ENCODE measurements at places on chromosomes 6 and 20.

DNA sequence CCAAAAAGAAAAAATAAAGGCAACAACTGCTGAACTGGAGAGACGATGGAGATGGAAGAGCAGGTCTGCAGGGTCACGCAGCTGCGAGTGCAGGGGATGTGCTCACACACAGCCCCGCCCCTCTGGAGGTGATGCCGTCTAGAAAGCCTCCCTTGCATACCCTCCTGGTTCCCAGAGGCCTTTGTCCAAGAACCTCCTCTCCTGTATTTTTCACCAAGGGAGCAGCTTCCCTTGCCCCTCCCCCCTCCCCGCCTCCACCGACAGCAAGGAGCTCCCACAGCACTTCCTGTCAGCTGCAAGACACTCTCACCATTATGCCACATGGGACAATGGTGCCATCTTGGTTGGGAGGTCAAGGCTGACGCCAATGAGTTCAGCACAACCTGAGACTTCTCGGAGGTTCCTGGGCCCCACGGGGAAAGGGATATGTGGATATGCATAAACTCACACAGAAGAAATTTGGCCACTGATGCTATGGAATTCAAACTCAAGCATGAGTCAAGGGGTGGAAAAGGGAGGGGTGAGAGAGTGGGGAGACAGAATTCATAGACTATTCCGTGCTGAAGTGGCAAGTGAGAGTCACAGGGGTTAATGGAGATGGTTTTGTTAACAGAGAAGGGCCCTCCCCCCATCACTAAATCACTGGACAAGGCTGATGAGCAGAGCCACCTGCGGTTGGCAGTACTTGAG, 132.9 kb downstream of the SCML4 start:
- no peak for DNase-seq

GRCh38 chr6:111183702-111184517, 96.6 kb downstream of the SLC16A10 start:
- no peak for DNase-seq

DNA sequence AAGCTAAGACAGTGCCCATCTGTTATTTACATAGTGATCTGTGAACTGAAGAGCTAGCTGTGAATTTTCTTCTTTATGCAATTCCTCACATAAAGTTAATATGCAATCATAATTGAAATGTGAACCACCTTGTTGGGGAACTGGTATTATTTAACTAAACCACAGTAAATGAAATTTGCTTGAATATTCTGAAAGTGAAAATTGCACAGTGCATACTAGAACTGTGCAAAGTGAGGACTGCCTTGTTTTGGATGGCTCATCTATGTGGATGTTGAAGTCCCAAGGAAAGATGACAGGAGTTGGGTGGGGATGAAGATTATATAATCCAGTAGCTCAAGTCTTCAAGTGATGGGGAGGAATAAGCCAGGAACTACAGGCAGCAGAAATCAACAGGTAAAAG, 5.7 kb upstream of the PHF10 start:
- DNase-seq: no peak

DNA sequence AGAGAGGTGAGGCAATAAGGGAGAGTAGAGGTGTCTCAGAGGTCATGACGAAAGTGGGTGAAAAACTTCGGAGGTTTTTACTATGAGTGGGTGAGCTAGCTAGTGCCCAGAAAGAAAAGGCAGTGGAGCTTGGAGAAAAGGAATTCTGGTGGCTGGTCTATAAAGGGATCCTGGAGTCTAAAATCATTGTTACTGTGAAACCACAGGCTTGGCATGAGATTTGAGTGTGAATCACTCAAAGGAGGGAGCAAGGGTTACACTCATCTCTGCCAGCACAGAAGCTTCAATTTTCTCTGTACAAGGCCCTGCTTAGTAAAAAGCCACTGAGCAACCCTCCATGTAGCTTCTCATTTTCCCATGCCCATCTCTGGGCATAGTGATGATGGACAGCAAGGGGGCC, 47.5 kb downstream of the CD83 start:
- DNase-seq: no peak

DNA sequence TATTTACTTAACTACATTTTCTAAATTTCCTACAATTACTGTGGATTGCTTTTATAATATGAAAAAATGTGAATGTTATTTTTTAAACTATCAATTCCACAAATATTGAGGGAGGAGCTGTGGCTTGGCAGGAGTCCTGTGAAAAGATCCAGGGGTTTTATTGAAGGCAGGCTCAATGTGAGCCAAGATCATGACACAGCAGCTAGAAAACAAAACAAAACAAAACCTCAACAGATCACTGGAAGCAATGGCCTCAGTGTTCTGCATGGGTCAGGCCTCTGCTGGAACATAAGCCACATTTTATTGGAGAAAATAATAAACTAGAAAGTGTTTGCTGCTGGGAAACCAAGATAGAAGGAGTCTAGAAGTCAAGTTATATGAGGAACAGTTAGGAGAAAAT, 19.4 kb upstream of the RCAN2 start:
- DNase-seq: no peak

DNA sequence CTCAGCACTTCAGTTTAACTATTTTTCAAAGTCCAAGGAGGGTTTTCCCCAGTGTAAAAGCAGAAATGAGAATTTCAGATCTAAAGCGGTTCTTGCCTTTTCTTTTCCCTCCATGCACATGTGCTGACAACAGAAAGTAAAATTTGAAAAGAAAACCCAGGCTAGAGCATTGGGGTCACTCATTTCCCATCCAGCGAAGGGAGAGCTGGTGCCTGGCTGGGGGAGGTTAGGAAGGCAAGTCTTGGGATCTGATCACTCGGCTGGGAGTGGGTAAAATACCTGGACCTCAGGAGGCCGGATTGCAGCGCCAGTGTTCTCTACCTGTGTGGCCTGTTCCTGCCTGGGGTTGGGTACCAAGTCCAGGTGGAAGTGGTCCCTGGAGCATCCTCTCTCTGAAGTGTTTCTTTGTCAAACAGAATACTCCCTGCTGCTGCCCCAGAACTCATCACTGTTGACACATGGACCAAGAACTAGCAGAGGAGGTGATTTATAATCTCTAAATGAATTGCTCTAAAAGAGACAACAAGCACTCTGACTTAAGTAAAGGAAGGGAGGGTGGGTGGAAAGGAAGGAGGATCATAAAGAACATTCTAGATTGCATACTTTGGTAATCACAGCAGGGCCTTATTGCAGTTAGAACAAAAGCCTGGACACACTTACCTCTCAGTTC, 136.0 kb downstream of the MTHFD1L start:
- DNase-seq: no peak

DNA sequence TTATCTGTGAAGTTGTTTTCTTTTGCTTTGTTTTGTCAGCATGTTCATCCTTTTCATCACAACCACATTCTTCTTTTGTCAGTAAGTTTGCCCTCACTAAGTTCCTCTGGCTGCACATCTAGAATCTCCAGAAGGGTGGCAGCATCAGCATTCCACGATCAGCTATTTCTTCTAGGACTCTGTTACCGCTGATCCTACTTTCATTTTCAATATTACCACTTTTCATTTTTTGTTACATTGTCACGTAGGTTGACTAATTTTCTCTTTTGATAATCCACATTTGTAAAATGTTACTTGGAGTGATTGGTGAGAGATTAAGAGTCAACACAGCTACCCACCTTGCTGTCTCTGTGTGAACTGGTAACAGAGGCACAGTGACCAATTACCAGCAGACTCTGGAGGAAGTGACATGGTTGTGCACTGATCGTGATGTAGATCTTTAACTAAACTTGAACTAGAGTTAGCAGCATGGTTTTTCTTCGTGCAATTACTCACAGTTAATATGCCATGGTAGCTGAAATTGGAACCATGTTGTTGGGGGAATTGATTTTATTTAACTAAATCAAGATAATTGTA, 307.9 kb upstream of the SLC35B3 start:
- DNase-seq: no peak

- DNase-seq: no peak
These were observed 235.2 kb upstream of the ASCC3 start for GRCh38 chr6:101116337-101116736.

GRCh38 chr6:114287461-114287860, 55.4 kb downstream of the HS3ST5 start:
- DNase-seq: no peak

GRCh38 chr20:31606804-31607639, 1.9 kb downstream of the ID1 start:
- DNase-seq: no peak

DNA sequence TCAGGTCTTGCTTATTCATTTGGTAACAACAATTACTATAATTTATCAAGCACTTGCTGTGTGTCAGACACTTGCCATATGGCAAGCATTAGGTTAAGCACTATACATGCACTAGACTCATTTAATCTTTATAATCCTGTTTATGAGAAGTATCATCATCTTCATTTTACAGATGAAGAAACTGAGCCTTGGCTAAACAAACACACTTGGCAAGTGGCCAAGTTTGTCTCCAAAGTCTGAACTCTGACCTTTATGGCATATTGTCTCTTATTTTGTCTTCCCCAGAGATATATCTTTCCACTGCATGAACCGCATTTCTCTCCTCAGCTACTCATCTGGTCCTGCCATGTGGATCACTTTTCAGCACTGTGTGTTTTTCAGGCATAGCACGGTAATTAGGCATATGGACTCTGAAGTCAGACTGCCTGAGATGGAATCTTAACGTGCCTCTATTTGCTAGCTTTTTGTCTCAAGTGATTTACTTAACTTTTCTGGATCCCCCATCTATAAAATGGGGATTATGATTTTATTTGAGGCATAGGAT, 4.7 kb downstream of the ADGRF5 start:
- DNase-seq: no peak

GRCh38 chr20:45049904-45050471, 50.9 kb downstream of the KCNS1 start:
- DNase-seq: no peak

GRCh38 chr20:23358923-23359593, 2.9 kb upstream of the GZF1 start:
- DNase-seq: no peak

GRCh38 chr6:21603082-21603952, 9.8 kb downstream of the SOX4 start:
- no peak for DNase-seq

DNA sequence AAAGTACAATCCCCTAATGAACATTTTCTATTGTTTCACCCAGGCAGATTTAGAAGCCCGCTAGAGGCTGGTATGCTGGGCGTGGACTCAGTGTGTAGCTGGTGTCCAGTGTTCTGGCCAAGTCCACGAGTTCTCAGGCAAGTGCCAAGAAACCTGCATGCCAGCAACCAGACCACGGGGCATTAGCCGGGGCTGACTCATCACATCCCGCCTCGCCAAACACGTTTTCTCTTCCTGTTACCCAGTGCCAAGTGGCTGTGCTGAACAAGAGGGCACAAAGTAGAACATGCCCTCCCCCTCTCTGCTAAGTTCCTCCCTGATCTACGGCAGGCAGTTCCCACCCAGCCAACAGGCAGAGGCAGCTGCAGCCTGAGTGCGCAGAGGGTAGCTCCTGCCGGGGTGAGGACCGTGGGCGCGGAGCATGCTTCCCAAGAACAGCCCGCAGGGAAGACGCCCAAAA, 29.6 kb downstream of the RAMACL start:
- DNase-seq: no peak

- no peak for DNase-seq
These were observed 30.5 kb downstream of the CNKSR3 start for GRCh38 chr6:154479771-154480639.

All from stimulated activated CD8-positive, alpha-beta memory T cell treated with anti-CD3 and anti-CD28 coated beads, Interleukin-4, amount 100 ng/mL, for 24 hours (primary cell).